ENCODE measurements at places on chromosomes 12 and 14.
A peak's percentile ranks its signal among the peaks of the same experiment; 100 is the strongest.

- no peak for DNase-seq
- no peaks in the 10 kb centered on the region for H3K36me3 ChIP-seq
- no peak overlapping the region for H3K27ac ChIP-seq
These were observed 94.1 kb downstream of the GCH1 start for GRCh38 chr14:54808326-54809161.

- no peak for DNase-seq
- no peaks in the 10 kb centered on the region for H3K36me3 ChIP-seq
- peak overlapping the region; percentile 93 for H3K27ac ChIP-seq
- H3K27me3 ChIP-seq = no peaks in the 10 kb centered on the region
- H3K4me3 ChIP-seq = peak overlapping the region; percentile 49
These were observed 925 bp upstream of the MIPOL1 start for GRCh38 chr14:37196604-37197420.

- H3K27me3 ChIP-seq = no peaks in the 10 kb centered on the region
- no peaks in the 10 kb centered on the region for H3K4me1 ChIP-seq
- no peaks in the 10 kb centered on the region for H3K36me3 ChIP-seq
- H3K4me3 ChIP-seq = no peak overlapping the region
These were observed 13.3 kb downstream of the SBNO1 start for GRCh38 chr12:123351349-123351748.

GRCh38 chr12:57592551-57593165 is 1.7 kb downstream of the PIP4K2C start:
- H3K4me3 ChIP-seq = peak overlapping the region; percentile 99
- no peak overlapping the region for H3K27ac ChIP-seq

GRCh38 chr14:71497645-71498086 is 434.6 kb upstream of the RGS6 start:
- no peaks in the 10 kb centered on the region for H3K4me1 ChIP-seq
- H3K4me3 ChIP-seq = no peak overlapping the region
- no peaks in the 10 kb centered on the region for H3K36me3 ChIP-seq
- no peak overlapping the region for H3K27ac ChIP-seq
- no peak for DNase-seq

DNA sequence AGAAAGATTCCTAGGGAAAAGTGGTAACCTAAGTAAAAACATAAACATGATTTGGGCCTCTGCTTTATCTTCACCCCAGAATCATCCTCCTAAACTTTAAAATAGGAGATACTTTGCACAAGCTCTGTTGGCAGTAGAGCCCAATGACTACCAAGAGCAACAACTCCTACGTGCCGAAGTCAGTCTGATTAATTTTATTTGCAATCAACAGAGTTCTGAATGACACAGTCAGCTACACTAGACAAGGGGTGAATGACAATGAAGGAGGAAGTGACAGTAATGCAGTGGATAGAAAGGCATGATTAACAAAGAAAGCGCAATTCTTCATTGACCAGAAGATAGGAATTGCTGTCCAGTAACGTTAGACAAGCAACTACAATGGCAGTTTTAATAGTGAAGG is 957.9 kb upstream of the USP15 start:
- no peaks in the 10 kb centered on the region for H3K27me3 ChIP-seq
- DNase-seq = no peak
- no peak overlapping the region for H3K27ac ChIP-seq
- H3K4me1 ChIP-seq = no peaks in the 10 kb centered on the region

GRCh38 chr12:45273717-45274271 is 57.9 kb downstream of the ANO6 start:
- H3K27me3 ChIP-seq = no peaks in the 10 kb centered on the region
- H3K36me3 ChIP-seq = no peaks in the 10 kb centered on the region
- no peak for DNase-seq
- H3K27ac ChIP-seq = no peak overlapping the region
- H3K4me1 ChIP-seq = peaks cover 5% of the 10 kb centered on the region

GRCh38 chr12:107514887-107515445 is 170.6 kb upstream of the PWP1 start:
- DNase-seq = no peak
- no peaks in the 10 kb centered on the region for H3K27me3 ChIP-seq
- H3K36me3 ChIP-seq = no peaks in the 10 kb centered on the region
- peak overlapping the region; percentile 5 for H3K27ac ChIP-seq

GRCh38 chr12:88206601-88207000 is 64.5 kb downstream of the TMTC3 start:
- no peaks in the 10 kb centered on the region for H3K36me3 ChIP-seq
- no peaks in the 10 kb centered on the region for H3K4me1 ChIP-seq
- H3K27me3 ChIP-seq = no peaks in the 10 kb centered on the region
- no peak for DNase-seq

DNA sequence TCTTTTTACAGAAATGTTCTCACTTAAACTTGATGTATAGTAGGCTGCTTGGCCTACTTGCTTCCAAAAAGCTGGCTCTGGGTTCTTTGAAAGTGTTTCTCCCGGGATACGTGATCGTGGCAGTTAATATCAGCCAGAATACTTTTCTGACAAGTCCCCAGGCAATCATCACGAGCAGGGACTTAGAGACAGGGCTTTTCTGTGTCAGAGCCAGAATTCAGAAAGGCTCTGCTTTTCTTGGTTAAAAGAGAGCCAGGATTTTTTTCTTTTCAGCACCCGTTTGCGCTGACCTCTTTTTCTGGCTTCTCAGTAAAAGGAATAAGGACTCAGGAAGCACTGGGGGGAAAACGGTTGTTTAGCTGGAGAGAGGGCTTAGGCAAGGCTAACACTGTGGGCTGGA is 57.8 kb upstream of the ARHGAP5 start:
- H3K36me3 ChIP-seq = no peaks in the 10 kb centered on the region
- no peak overlapping the region for H3K4me3 ChIP-seq
- H3K4me1 ChIP-seq = no peaks in the 10 kb centered on the region
- no peaks in the 10 kb centered on the region for H3K27me3 ChIP-seq
- DNase-seq = no peak
- H3K27ac ChIP-seq = peak overlapping the region; percentile 76

DNA sequence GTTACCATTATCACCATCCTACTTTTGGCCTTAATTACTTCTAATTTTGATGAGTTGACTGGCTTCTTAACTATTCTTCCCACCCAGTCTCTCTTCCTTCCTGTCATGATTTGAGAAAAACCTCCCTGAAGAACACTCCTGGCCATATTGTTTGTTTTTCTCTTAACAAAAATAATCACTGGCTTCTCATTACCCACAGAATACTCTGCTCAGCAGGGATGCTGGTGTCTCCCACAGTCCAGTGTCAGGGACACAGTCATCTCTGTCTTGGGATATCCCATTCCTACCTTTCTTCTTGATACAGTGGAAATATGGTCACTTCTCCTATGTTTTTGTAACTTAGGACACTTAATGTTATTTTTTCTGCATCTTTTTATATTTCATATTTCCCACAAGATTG is 103.7 kb downstream of the SRGAP1 start:
- no peaks in the 10 kb centered on the region for H3K36me3 ChIP-seq
- H3K4me1 ChIP-seq = peaks cover 5% of the 10 kb centered on the region
- no peak overlapping the region for H3K27ac ChIP-seq
- H3K27me3 ChIP-seq = no peaks in the 10 kb centered on the region

Data from breast epithelium (tissue), 4 donors.